ENCODE measurements at places on chromosomes 7 and 10.

DNA sequence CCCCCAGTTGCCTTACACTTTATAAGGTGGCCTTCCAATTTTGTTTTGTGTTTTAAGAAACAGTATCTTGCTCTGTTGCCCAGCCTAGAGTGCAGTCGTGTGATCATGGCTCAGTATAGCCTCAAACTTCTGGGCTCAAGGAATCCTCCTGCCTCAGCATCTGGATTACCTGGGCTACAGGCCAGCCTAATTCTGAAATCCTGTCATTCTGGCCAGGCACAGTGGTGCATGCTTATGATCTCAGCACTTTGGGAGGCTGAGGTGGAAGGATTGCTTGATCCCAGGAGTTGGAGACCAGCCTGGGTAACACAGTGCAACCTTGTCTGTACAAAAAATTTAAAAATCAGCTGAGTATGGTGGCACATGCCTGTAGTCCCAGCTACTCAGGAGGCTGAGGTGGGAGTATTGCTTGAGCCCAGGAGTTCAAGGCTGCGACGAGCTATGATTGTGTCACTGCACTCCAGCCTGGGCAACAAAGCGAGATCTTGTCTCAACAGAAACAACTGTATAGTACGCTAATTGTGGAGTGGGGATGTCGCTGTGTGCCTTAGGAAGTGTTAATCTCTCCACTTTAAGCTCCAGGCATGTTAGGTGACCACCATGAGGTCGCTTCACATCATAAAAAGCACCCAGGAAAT is 24.7 kb upstream of the RBM33 start:
- no peak for DNase-seq

GRCh38 chr10:110137142-110137545 is 70.3 kb upstream of the MXI1 start:
- DNase-seq = peak; percentile 14

GRCh38 chr10:74097776-74098175 is 52.9 kb downstream of the AP3M1 start:
- no peak for DNase-seq

GRCh38 chr7:32059289-32060011 is 10.8 kb downstream of the PDE1C start:
- DNase-seq = no peak

GRCh38 chr10:72265508-72265907 is 8.2 kb upstream of the DDIT4 start:
- DNase-seq = no peak

- DNase-seq = no peak
Measured at GRCh38 chr10:6134099-6134823, 45.4 kb downstream of the RBM17 start.

- no peak for DNase-seq
Measured at GRCh38 chr7:1055956-1056784, 11.8 kb downstream of the GPR146 start.

DNA sequence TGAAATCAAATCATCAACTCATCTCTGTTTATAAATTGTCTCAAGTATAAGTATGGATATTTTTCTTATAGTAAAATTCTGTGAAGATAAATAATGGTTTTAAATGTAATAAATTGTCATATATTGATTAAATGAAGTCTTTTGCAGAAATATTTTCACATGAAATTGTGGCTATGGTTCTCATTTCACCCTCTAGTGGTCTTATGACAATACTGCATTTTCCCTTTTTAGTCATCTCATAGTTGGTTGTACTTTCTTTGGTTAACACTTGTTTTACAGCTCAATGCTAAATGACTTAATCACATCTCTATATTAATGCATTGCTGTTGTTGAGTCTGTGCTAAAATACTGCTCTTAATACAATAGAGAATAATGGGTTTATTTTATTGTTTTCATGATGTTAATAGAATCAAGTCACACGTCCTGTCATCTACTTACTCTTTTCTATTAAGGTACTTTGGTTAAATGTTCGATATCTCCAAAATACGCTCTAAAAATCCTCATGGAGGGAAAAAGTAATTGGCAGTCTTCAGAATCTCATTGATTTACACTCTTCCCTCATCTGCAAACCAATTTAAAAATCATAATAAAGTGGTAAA is 38.0 kb upstream of the CACNA2D1 start:
- DNase-seq = no peak

- DNase-seq = no peak
Measured at GRCh38 chr10:99709480-99710229, 22.3 kb downstream of the COX15 start.

GRCh38 chr7:151459726-151460473 is 20.0 kb upstream of the CRYGN start:
- no peak for DNase-seq

DNA sequence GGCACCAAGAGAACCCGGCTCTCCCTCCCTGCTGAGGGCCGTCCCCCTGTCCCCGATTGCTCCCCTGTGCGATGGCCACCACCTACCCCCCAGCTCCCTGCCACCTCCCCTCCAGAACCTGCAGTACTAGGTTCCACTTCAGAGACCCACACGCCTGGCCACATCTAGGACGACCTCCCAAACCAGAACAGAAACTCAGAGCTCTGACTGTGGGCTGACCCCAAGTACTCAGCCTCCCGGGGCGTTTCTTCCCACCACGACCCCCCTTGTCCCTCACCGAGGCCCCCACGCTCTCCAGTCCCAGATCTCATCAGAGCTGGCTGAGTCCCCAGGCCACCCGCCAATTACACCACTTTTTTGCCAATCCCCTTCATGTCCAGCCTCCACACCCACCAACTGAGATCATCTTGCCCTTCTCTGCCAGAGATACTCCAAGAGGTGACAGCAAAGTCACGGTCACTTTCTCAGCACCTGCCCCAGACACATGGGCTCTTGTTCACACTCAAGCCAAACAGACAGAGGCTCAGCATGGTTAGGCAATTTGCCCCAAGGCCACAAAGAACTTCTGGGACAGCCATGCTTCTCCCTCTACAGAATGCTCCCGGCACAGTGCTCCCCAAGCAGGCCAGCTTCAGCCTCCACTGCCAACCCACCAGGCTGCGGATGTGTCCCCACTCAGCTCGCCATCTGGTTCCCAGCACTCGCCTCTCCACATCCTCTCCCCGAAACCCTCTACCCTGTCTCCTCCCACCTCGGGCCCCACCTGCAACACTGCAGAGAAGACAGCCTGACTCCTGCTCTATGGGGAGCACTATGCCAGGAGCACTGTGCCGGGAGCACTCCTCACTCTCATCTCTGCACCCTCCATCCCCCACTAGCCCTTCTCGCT is 4.7 kb downstream of the TMEM120A start:
- DNase-seq = no peak

DNA sequence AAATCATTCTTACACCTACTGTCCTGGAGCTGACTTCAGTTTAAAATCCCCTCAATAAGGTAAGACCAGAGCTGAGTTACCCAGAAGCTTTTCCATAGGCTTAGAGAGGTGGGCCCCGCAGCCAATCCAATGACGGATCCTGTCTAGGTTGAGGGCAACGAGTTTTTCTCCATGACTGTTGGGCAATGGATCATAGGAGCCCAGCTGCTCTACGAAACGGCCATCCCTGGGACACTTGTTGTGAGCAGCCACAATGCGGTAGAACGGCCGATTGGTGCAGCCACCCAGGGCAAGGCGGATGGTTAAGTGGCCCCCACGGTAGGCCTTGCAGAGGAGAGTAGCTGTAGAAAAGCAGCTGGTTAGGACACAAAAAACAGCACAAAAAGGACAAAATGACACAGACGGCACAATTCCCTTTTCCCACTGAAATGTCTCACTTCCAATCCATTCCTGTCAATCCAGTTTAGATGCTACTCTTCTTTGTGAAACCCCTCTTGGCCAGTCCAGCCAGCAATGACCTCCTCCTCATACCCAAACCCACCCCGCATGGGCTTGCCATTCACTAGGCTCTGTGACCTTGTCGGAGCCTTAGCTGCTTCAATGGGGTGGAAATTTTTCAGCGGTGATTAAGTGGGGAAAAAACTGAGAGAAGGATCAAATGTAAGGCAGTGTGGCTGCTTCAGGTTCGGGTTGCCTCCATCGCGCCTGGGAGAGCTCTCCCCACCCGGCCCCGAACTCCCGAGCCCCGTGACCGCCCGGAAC is 580 bp downstream of the MRPS16 start:
- no peak for DNase-seq

DNA sequence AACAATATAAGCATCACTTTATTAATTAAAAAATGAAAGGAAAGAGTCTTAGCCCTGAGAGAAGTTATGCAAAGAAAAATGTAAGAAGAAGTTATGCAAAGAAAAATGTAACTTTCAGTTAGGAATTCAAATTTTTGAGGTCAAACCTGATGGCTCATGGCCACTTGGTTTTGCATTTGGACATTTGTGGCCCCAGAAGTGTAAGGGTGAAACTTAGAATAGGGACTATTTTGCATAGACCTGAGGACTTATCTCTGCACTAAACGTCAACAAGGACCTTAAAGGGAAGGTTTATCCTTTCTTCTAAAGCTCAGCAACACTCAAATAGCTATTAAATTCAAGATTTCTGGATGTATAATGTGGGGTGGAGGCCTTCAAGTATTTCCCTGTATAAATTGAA is 724.5 kb upstream of the POT1 start:
- DNase-seq = no peak

DNA sequence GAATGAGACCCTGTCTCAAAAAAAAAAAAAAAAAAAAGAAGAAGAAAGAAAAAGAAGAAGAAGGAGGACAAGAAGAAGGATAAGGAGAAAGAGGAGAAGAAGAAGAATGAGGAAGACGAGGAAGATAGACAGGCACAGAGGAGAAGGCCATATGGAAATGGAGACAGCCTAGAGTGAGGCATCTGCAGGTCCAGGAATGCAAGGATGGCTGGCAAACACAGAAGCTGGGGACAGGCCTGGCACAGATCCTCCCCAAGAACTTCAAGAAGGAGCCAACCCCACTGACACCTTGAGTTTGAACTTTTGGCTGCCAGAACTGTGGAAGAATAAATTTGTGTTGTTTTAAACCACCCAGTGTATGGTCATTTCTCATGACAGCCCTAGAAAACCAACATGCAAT is 38.9 kb downstream of the SPOCK2 start:
- DNase-seq = no peak

DNA sequence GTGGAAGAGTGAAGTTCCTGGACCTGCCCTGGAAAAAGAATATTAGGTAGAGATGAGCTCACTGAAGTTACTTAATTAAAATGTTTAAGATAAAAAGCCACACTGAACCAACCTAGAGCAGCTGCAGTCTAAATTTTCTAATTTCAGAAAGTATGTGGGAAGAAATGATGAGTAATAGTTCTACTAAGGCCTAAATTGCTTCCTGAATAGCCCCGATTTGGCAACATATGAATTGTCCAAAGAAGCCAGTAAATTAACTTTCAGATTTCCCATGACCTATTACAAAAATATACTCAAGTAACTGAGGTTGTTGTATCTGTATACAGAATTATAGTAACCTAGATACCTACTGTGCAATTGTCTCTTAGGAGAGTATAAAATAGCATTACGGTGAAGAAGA is 312.6 kb downstream of the IPMK start:
- DNase-seq = no peak

- no peak for DNase-seq
Measured at GRCh38 chr10:69939061-69939460, 113.6 kb upstream of the MACROH2A2 start.

- no peak for DNase-seq
Measured at GRCh38 chr10:127496035-127496434, 53.1 kb upstream of the NPS start.

GRCh38 chr10:35552650-35553342 is 52.3 kb upstream of the GJD4 start:
- no peak for DNase-seq

- no peak for DNase-seq
Measured at GRCh38 chr7:24896031-24896501, 83.9 kb downstream of the OSBPL3 start.

- no peak for DNase-seq
Measured at GRCh38 chr10:68925489-68925888, 24.4 kb downstream of the DDX50 start.
